PC-9 (cell line): ENCODE measurements at places on chromosomes 12 and 14.
A peak's percentile ranks its signal among the peaks of the same experiment; 100 is the strongest.

GRCh38 chr14:104355101-104356019 lies 217.0 kb downstream of the KIF26A start:
- DNase-seq, result no peak

GRCh38 chr12:62604871-62605270 lies 138.2 kb downstream of the MON2 start:
- DNase-seq, result no peak

DNA sequence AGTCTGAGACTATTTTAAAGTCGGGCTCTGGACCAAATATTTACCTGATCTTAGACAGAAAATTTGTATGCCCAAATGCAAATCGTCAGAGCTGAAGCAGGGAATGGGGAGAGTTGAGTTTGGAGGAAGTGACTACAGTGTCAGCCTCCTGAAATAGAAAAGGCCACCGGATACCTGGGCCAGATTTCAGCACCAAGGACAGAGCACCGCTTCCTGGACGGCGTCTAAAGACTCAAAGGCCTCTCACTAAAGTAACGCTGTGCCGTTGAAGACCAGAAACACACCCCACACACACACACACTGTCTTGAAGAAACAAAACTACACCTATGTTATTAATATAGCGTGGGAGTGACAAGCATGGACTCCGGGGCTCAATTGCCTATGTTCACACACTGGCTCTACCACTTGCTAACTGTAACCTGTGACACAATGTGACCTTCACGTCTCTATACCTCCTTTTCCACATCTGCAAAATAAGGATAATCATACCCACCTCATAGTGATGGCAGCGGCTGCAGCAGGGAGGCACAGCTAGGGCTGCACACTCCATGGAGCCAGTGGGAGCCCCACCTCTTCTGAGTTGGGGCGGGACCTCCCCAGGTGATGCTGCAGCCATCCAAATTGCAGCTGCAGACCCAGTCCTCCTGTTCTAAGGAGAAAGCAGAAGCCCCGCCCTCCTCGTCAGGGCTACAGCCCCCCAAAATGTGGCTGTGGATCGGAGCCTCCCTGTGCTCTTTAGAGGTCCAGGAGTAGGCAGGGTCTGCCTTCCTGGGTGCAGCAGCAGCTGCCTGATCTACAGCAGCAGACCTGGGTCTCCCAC lies 35.6 kb downstream of the KRT76 start:
- peak; percentile 53 for DNase-seq

GRCh38 chr12:44581642-44582242 lies 294.4 kb downstream of the NELL2 start:
- DNase-seq, result no peak

- DNase-seq, result no peak
These were observed 33.5 kb downstream of the PTPRO start for GRCh38 chr12:15355766-15356165.

- no peak for DNase-seq
These were observed 186.2 kb downstream of the DICER1 start for GRCh38 chr14:94970941-94971730.

DNA sequence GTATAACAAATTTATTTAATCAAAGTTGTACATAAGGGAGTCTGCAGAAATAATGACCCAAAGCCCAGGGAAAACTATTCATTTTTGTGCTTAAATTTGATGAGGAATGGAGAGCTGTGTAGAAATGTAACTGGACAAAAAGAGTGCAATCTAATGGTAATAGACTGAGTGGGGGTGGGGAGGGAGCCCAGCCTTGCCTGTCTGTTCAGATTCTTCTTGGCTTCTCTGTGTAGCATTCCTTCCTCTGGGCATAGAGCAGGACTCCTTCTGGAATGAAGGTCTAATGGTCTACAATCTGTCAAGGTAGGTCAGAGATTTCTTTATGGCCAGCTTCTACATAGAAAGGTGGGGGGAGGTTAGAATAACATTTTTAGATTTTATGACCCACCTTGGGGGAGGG lies 126.1 kb downstream of the SYT10 start:
- DNase-seq, result no peak

GRCh38 chr14:59214702-59215302 lies 26.3 kb downstream of the DAAM1 start:
- no peak for DNase-seq

- no peak for DNase-seq
These were observed 18.6 kb upstream of the CHST11 start for GRCh38 chr12:104438134-104438533.

DNA sequence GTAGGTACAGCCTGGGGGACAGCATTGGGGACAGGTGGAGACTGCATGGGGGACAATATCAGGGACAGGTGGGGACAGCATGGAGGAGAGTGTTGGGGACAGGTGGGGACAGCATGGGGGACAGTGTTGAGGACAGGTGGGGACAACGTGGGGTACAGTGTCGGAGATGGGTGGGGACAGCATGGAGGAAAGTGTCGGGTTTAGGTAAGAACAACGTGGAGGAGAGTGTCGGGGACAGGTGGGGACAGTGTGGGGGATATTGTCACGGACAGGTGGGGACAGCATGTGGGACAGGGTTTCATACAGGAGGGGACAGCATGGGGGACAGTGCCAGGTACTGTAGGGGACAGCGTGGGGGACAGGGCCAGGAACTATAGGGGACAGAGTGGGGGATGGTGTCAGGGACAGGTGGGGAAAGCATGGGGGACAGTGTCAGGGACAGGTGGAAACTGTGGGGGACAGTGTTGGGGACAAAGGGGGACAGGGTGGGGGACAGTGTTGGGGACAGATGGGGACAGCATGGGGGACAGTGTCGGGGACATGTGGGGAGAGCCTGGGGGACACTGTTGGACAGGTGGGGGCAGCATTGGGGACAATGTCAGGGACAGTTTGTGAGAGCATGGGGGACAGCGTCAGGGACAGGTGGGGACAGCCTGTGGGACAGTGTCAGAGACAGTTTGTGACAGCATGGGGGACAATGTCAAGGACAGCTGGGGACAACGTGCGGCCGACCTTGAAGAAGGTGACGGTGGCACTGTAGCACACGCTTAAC lies 213.1 kb downstream of the TMEM121 start:
- DNase-seq, result no peak

GRCh38 chr12:16002880-16003279 lies 91.7 kb downstream of the DERA start:
- DNase-seq, result no peak
